NCI-H187 (cell line): ENCODE measurements at places on chromosomes 12 and 14.

- DNase-seq = no peak
Measured at GRCh38 chr14:92950773-92951172, 27.8 kb downstream of the CHGA start.

- DNase-seq = no peak
Measured at GRCh38 chr12:3530548-3530947, 39.5 kb downstream of the PRMT8 start.

GRCh38 chr12:89327486-89328094 lies 24.7 kb downstream of the DUSP6 start:
- no peak for DNase-seq

DNA sequence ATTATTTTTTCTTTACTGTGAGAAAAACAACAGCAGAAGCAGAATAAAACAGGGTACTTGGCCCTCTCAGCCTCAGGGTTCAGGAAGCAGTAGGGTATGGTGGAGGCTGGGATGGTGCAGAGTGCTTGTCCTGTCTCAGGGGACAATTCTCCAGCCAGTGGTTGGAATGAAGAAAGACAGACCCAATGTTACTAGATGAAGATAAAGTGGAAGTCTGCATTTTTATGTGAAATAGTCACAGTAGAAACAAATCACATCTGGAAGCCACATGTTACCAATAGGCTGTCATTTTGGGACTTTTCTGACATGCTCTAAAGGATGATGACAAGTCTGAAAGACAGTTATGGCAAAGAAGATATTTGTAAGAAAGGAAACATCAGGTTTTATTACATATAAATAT lies 32.3 kb downstream of the PROX2 start:
- DNase-seq = no peak
